ENCODE measurements at places on chromosomes 6 and 20.

DNA sequence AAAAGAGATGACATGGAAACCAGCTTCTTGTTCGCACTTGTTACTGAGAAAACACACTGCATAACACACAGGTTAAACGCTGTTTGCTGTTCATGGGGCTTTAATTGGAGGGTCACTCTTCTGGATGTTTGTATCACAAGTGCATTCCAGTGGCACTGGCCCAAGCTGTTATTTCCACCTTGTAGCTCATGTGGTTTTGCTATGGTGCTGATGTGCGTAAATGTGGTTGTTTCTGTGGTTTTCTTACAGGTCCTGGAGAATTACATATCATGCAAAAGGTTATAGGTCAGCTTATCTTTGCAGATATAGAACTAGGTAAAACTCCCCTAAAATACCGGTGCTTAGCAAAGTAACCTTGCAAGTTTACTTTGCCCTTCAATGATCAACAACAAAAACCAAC lies 89.3 kb upstream of the AHI1 start:
- no peak for DNase-seq

GRCh38 chr20:16262594-16262993 lies 310.7 kb downstream of the KIF16B start:
- DNase-seq: no peak

DNA sequence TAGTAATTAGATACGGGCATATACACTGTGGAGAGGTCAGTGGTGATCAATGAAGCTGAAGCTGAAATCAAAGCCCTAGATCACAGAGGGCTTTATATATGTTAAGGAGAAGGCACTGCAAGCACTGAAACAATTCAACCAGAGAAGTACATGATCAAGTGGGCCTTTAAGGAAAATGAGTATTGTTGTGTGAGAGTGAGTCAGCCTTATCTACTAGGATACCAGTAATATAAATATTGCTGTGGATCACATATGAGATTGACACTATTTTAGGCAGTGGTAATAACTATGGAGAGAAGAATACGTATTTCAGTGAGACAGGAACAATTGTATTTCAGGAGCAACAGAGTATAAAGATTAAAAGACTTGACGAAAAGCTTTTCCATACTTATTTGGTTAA lies 1172.2 kb upstream of the GJE1 start:
- no peak for DNase-seq

DNA sequence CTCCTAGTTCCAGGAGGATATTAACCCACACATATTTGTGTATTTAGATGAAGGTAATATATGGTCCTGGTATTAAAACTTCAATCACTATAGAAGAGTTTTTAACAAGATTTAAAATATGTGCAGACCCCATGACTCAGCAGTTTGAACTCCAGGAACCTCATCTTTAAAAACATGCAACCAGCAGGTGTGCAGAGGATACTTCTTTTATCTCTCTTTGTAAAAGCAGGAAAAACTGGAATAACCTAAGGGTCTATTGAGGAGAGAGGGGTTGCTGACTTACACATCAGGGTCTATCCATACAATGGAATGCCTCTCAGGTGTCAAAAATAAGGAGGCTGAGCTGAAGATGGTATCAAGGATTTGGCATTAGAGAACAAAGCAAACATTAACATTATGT lies 36.9 kb upstream of the TFAP2C start:
- no peak for DNase-seq

DNA sequence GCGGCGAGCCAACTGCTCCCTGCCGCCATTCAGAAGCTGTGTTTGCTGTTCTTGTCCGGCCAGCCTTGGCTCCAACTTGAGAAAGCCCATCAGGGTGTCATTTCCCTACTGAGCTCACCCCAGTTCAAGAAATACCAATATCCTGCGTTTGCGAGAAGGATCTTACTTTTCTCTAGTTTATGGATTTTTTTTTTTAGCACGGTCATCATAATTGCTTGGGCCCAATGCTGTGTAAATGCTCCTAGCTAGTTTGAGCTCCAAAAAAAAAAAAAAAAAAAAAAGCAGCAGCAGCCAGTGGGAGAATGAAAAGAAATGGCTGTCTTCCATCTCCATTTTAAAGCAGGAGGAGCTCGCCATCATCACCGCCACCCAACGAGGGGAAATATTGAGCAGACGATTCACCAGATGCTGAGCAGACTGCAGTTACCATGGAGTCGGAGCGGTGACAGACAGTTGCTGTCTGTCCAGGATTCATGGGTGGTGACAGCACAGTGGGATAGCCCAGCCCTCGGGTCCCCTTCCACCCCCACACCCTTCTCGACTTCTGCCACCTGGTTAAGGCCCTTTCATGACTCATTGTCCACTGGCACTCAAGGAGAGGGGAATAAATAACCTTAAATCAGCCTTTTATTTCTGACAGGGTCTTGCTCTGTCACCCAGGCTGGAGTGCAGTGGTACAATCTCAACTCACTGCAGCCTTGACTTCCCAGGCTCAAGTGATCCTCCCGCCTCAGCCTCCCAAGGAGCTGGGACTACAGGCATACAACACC lies 132.4 kb upstream of the SNX9 start:
- DNase-seq: no peak

GRCh38 chr6:144064402-144065212 lies 30.8 kb downstream of the SF3B5 start:
- peak; percentile 59 for DNase-seq

DNA sequence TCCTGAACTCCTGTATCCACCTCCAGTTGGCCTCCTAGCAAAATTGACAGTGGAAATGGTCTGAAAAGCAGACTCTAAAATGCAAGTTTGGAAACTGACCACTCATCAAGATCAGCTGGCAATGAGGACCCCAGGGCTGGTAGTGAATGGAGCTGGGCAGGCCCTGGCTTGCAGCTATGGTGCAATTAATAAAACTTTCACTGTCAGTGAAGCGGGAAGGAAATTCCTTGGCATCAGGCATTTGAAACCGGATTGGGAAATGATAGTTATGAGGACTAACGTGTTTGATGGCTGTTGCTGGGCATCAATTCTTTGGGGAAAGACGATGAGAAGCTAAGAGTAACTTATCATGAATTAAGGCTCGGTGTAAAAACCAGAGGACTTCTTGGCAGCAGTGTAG lies 19.1 kb downstream of the SIRPB1 start:
- DNase-seq: no peak

- DNase-seq: no peak
Observed at GRCh38 chr6:112352607-112353006, 5.5 kb downstream of the RFPL4B start.

- DNase-seq: no peak
Observed at GRCh38 chr20:62374331-62375152, 7.4 kb upstream of the LAMA5 start.

GRCh38 chr6:38480036-38480435 lies 159.7 kb downstream of the BTBD9 start:
- DNase-seq: no peak

DNA sequence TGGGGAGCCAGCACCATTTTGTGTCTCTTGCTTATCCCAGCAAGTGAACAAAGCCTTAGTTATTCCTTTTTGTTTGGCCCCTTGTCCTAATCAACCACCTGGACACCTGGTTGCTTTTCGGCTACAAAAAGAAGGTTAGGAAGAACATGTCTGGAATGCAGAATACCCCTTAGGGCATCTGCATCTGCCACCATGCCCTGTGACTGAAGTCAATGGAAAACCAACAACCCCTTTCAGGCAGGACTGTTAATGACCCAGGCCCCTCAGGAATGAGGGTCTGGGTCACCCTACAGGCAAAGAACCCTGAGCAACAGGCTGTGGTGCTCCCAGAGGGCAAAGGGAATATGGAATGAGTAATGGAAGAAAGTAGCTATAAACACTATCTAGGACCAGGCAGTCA lies 78.5 kb downstream of the PDE10A start:
- no peak for DNase-seq

GRCh38 chr6:8738951-8739350 lies 303.6 kb upstream of the SLC35B3 start:
- no peak for DNase-seq

- DNase-seq: peak; percentile 7
Observed at GRCh38 chr20:21571841-21572690, 58.2 kb upstream of the NKX2-2 start.

Measured in naive B cell (primary cell).